CD4-positive, alpha-beta T cell treated with Interleukin-4 for 4 hours (primary cell): ENCODE measurements at places on chromosomes 2 and 18.
A peak's percentile ranks its signal among the peaks of the same experiment; 100 is the strongest.

DNA sequence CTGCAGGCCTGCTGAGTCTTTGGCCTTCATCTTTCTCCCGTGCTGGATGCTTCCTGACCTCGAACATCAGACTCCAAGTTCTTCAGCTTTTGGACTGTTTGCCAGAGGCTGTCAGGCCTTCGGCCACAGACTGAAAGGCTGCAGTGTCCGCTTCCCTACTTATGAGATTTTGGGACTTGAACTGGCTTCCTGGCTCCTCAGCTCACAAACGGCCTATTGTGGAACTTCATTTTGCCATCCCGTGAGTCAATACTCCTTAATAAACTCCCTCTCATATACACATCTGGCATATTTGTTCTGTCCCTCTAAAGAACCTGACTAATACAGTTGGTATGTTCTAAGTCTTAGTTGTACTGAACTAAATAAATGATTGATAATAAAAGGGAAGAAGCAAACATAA, 702.8 kb upstream of the LINC00305 start:
- DNase-seq: no peak

GRCh38 chr2:59308108-59308507, 1067.0 kb upstream of the FANCL start:
- DNase-seq: no peak

DNA sequence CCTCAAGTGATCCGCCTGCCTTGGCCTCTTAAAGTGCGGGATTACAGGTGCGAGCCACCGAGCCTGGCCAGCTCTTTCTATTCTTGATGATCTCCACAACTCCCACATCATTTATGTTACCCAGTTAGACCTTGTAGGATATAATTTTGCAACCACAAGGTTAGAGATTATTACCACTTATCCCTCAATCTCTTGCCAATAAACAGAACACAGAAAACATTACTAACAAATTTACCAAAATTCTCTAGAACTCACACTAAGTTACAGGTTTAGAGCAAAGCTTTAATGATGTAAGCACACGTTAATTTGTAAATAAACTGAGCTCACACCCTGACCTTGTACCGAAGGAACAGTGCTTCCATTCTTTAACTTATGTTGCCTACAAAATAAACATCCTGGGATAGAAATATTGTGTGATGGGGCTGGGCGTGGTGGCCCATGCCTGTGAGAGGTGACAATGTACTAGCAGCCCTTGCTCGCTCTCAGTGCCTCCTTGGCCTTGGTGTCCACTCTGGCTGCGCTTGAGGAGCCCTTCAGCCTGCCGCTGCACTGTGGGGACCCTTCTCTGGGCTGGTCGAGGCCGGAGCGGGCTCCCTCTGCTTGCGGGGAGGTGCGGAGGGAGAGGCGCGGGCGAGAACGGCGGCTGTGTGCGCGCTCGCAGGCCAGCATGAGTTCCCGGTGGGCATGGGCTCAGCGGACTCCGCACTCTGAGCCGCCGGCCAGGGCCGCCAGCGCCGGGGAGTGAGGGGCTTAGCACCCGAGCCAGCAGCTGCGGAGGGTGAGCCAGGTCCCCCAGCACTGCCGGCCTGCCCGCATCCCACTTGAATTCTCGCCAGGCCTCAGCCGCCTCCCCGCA, 42.1 kb upstream of the ITSN2 start:
- no peak for DNase-seq

GRCh38 chr2:218035463-218036100, 32.8 kb upstream of the TNS1 start:
- DNase-seq: no peak

DNA sequence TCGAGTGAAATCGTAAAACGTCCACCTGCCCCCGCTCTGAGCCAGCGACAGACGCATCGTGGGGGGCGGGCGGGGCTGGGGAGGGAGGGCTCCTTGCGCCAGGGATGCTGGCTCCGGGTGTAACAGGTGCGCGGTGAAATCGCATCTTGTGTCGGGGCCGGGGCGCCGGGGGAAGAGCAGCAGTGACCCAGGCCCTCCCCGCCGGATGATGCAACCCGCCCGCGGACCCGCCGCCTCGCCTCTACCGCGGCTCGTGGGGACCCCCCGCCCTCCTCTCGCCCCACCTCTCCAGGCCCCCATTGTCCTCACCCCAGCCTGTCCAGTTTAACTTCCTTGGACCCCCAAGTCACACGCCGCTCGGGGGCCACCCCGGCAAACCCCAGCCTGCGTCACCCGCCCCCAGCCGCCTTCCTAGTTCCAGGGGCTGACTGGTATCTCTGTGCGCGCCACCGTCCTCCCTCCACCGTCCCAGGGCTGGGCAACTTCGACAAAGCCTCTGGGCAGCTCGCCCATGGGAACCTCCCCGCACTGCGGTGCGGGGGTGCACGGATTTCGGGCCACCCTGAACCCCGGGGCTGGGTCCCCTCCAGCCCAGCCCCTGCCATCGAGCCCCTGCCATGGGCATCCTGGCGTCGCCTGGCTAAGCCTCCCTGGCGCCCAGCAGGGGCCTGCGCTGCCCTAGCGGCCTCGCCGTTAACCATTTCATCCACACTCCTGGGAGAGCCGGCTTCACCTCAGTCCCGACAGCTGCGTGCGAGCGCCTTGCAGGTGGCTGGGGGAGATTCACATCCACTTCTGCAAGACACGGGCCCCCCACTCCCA, 799 bp upstream of the KIF1A start:
- DNase-seq: no peak

GRCh38 chr2:202410092-202410491, 34.0 kb downstream of the BMPR2 start:
- no peak for DNase-seq

DNA sequence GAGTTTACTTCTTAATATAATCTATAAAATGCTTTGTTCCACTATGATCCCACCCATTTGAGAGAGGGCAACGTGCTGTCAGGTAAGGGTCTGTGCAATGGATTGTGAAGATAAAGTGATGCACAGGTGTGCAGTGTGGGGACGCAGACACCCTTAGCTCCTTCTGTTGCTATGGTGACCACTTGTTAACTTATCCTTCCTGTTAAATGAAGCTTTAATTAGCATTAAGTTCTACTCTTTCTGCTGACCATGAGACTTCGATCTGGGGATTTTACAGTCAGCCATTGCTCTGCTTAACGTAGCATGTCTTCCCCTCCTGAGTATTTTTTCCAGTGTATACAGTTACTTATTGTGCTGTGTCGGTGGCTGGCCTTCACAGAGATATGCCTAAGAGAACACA, 23.1 kb upstream of the ALKAL2 start:
- DNase-seq: no peak

GRCh38 chr2:35428548-35428947, 927.0 kb upstream of the CRIM1 start:
- no peak for DNase-seq

DNA sequence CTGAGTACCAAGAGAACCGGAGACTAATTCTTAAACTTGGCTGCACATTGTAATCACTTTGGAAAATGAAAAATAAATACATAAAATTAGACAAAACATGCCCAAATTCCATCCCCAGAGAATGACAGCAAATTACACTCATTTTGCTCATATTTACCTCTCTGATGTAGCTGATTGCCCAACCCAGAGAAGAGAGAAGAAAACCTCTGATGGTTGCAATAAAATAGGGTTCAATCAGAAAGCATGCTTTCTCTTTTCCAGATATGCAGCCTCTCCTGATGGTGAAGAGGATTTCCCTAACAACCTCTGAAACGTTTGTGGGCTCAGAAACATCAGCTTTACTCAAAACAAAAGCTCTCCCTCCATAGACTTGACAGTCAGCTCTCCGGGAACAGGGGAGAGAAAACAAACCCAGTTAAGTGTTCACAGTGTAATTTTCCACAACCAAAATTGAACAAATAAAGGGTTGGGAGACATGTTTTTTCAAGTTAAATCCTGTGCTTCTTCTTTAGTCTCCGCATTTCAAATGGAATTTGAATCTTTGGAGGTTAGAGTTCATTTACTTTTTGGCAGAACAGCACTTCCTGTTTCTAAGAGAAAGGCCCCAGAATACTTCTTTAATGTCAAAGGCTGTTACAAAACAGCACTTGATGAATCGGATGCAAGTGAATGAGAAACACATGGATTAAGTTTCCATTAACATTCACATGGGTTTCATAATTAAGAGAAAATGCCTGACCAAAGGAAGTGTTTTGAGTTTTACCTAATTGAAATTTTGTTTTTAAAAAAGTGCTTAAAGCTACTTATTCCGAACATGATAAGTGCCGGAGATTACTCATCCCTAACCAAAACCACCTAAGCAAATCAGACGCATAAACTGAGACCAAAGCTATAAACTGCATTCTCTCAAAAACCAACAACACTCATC, 570.1 kb upstream of the SYT4 start:
- no peak for DNase-seq

DNA sequence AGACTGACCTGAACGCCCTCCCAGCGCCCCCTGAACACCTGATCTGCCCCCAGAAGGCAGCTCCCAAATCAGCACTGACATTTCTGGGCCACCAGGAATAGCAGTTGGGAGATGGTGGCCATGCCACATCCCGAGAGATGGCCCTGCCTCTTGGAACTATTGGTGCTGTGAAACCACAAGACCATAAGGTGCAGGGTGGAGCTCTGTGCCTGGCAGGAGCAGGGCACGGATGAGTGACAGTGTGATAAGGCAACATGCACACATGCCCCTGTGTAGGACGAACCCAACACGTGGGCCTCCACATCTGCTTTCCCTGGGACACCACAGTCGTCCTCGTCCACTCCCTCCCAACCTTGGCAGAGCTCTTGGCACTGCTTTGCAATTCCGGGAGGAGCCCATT, 26.9 kb downstream of the ANO7 start:
- no peak for DNase-seq

- DNase-seq: no peak
Measured at GRCh38 chr18:44652722-44653121, 28.0 kb upstream of the SETBP1 start.

DNA sequence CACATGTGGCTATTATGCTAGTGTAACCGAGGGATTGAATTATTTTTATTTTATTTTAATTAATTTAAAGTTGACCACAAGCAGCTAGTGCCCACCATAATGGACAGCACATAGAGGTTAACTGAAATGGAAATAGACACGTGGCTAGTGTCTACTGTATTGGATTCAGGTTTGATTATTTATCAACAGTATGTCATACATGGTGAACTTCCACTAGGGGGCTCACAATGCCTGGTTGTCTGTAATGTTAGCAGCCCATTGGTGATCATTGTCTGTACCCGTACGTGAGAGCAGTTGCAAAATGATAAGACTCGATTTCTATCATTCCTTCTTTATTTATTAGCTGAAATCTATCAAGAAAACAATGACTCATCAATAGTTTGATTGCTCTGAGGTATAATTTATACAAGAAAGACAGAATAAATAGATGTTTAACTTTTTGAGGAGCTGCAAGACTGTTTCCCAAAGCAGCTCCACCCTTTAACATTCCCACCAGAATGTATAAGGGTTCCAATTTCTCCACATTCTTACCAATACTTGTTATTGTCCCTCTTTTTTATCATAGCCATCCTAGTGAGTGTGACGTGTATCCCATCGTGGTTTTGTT, 76.5 kb downstream of the CYBRD1 start:
- peak; percentile 64 for DNase-seq

- peak; percentile 68 for DNase-seq
Measured at GRCh38 chr2:97699765-97700444, 13.5 kb upstream of the ZAP70 start.

DNA sequence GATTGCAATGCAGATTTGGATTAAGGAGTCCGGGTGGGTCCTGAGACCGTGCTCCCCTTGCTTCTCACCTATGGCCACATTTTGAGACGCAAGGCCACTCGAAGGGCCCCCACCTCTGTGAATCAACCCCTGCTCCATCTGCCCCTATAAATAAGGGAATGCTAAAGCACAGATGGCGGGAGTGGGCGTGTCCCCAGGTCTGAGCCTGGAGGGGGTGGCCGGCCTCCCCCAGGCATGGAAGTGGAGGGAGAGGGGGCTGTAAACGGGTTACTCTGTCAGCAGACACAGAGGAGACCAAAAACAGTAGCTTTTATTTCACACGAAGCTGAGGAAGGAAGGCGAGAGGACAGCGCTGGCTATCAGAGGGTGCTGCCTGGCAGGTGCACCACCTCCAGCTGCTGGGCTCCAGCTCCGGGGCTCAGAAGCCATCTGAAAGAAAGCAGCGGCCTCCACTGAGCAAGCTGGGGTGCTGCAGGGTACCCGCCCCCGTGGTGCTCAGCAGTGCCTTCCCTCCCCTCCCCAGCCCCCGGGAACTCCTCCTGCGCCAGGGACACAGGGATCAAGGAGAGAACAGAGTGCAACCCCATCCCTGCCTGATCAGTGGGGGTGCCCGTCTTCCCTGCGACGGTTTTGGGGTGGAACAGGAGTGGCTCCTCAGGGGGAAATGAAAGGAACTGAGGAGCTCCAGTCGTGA, 56.7 kb upstream of the RAB6C start:
- DNase-seq: no peak

DNA sequence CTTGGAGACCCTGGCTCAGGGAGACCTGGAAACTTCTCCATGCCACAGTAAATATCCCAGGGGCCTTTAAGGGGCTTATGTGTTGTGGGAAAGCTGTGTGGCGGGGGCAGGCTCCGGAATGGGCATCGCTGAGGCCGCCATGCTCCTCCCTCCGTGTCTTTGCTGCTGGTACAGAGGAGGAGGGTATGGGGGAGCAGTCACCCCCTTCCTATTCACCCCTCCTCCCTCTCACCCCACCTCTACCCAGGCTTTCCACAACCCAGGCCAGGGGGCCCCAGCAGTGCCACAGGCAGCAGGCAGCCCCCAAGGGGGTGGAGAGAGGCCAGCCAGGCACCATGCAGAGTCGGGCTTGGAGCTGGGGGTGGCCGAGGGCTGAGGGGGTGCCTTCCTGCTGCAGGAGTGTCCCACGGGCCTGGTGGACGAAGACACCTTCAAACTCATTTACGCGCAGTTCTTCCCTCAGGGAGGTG, 28.0 kb upstream of the FAHD2A start:
- no peak for DNase-seq

GRCh38 chr18:48529796-48530195, 9.0 kb upstream of the CTIF start:
- no peak for DNase-seq

DNA sequence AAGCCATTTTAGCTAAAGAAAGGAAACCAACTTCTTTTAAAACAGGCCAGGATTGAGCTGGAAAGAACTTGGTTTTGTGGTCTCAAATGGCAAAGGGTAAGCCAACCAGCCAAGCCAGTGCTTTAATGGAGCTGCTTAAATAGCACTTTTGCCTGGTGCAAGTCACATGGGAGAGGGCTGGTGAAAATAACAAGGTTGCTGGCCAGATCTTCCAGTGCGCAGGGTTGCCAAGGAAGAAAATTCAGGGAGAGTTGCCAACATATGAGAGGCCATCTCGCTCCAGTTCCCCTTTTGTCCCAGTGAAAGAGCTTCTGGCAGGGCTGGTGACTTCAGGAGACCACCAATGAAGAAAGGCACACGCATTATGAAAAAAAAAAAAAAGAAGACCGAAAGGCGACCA, 57.3 kb downstream of the IRS1 start:
- no peak for DNase-seq

GRCh38 chr2:64175419-64176197, 31.4 kb upstream of the PELI1 start:
- DNase-seq: no peak

GRCh38 chr2:107530046-107530445, 296.6 kb upstream of the RGPD4 start:
- DNase-seq: no peak

GRCh38 chr2:47357483-47357882, 45.5 kb upstream of the MSH2 start:
- DNase-seq: no peak

GRCh38 chr2:181742922-181743722, 62.8 kb upstream of the NEUROD1 start:
- DNase-seq: peak; percentile 49

- no peak for DNase-seq
Measured at GRCh38 chr2:136527560-136527959, 237.8 kb upstream of the THSD7B start.
